ENCODE measurements at places on chromosomes 11 and 22.

DNA sequence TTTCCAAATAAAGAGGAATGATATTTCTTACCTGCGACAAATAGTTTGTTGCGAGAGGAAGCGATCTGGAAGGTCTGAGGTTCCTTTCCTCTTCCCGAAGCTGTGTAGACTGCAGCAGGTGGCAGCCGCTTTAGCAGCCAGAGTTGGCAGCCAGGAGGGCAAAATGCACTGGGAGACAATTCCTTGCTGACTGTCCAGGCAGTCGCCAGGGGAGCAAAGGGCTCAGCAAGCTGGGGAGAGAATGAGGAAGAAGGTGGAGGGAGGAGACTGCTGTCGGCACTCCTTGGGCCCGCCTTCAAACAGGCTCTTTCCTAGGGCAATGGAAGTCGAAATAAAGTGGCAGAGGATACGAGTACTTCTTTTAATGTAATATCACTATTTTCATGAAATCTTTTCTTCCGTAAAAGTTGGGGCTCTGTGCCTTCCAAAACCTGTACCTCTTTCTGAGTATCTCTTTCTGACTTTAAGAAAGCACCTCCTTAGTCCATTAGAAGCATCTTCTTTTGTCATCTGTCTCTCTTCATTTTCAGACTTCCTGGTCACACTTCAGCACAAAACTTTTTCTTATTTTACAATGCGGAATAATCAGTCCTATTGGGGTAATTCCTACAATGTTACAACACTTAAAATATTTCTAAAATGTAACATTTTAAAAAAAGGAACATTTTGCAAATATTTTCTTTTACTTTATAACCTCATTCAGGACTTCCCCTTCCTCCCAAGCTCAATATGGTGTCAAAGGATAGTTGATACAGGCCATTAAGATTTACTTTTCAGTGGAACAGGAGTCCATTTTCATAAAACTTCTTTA lies at the start of gene IL18:
IL18 (minus strand) TSS at position 220 of the 811 bp plus-strand sequence. CDS start 9,041 bp downstream, outside the sequence.
- no peak for DNase-seq

- no peak for DNase-seq
These were observed 40.7 kb downstream of the MOB2 start for GRCh38 chr11:1445741-1446445.

- DNase-seq = no peak
These were observed 380.1 kb downstream of the LARGE1 start for GRCh38 chr22:33539902-33540751.

- DNase-seq = no peak
These were observed 134.3 kb downstream of the NECTIN1 start for GRCh38 chr11:119594639-119595249.

GRCh38 chr11:58776891-58777710 lies 45.4 kb upstream of the GLYAT start:
- DNase-seq = no peak

GRCh38 chr22:25748140-25748539 lies 6.2 kb downstream of the MYO18B start:
- no peak for DNase-seq

DNA sequence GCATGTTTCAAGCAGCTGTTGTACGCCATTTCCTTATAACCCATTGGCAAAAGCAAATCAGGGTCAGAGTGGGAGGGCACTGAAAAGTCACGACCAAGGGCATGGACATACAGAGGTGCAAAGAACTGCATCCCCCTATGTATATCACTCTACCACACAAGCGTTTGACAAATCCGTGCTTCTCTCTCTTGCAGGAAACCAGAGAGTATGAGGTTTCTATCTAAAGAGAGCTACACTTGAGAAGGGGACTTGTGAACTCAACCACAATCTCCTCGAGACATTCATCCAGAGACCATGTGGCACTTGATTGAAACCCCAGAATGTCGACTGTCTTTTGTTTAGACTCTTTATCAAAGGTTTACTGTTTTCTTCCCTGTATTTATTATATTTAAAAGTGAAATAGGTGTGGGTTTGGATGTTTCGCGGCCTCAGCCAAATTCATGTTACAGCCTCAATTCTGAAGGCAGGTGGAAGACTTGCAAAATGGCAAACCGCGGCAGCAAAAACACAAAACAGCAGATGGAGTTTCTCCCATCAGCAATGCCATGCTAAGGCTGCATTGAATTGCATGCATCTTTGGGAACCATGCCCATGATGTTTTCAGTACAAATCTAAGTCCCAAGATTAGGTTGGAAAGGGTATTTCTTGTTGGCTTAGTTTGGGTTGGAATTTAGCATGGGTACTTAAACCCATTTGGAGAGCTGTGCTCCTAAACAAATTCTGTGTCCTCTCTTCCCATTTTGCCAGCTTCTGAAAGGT lies 48.8 kb upstream of the ASPHD2 start:
- DNase-seq = no peak

DNA sequence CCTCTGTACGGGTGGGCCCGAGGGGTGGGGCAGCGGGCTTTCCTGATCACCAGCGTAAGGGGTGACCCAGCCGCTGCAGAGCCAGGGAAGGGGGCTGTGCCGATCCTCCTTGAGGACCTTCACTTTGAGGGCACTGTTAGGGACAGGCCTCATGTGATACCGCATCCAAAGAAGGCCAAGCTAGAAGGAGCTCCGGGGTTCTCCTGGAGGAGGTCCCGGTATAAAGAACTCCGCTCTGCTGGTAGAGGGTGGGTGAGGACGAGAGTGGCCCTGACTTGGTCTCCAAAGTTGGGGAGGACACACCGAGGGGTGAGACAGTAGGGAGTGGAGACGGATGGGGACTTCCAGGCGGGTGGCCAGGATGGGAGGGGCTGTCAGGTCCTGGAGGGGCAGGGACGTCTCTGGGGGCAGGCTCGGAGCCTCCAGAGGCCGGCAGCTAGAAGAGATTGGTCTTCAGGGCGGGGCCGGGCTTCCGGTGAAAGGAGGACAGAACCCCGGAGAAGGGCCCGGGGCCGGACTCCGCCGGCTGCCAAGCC lies 4.6 kb downstream of the PHOX2A start:
- DNase-seq = no peak

- no peak for DNase-seq
These were observed 57.8 kb downstream of the ST14 start for GRCh38 chr11:130217133-130218031.
